Stimulated activated CD8-positive, alpha-beta memory T cell treated with anti-CD3 and anti-CD28 coated beads, Interleukin-4, amount 100 ng/mL, for 1 hour (primary cell): ENCODE measurements at places on chromosomes 5 and 9.

DNA sequence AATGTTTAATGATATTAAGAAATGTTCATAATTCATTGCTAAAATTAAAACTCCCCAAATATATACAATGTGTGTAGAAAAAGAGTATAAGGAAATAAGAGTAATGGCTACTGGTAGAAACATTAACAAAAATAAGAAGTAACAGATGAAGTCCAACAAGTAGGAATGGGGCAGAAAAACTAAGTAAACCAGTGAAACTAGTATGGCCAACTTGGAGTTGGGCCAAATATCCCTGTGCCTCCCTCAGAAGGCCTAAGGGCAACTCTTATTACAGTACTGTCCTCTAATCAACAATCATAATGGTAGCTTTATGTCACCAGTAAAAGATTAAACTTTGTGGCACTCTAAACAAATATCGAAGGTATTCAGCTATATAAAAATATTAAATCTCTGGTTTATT is 93.5 kb downstream of the SSBP2 start:
- DNase-seq: no peak

DNA sequence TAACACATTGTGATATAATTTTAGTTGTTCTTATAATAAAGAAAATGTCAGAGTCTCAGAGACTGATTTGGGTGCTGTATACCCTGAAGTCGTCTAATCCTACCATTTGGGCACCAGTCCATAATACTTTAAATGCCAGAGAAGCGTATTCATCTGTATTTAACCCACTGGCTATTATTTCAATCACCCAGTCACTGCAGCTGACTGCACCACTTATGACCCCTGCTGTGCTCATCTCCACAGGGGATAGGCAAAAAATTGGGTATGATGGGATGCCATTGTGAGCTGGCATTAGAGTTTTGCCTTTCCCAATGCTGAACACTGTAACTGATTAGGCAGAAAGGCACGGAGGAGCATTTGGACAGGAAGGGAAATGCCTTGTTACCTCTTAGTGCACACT is 599.7 kb downstream of the CAAP1 start:
- no peak for DNase-seq

DNA sequence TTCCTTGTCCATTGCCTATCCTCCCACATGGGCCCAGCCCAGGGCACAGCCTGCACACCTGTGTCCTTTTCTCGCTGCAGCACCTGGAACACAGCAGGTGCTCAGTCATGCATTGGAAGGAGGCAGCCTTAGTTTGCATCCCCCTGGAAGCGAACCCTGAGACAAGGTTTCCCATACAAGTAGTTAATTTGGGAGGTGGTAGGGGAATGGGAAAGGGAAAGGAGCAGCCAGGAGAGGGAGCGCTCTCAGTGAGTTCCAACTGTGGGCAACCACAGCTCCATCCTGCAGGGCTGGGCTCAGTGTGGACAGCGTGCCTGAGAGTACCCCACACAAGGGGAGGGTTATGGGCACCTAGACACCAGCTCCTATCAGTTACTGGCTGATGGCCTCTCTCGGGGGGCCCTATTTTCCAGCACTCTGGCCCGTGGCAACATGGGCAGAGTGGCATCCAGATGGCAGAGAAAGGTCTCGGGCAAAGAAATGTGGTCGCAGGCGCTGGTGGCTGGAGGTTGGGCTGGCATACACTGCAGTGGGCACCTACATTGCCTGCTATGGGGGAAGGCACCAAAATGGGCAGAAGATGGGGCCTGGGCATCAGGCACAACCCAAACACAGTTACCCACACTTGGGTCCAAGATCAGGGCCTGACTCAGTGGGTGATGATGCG is 50.1 kb downstream of the TSPAN17 start:
- no peak for DNase-seq

DNA sequence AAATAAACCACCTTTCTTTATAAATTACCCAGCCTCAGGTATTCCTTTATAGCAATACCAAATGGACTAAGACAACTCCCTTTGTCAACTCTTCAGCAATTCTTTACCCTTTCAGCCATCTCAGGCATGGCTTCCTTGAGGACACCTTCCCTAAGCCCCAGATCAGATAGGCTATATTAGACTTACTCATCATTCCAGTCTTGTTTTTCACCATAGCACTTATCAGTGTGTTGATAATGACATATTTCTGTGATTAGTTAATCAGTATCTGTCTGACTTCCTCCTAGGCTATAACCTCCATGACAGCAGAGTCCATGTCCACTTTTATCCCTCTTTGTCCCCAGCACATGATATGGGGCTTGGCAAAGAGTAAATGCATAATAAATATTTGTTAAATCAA is 238.1 kb downstream of the ACTL7B start:
- DNase-seq: no peak

GRCh38 chr9:133101356-133102189 is 19.5 kb downstream of the RALGDS start:
- no peak for DNase-seq

- DNase-seq: no peak
These were observed 21.7 kb upstream of the ADAMTSL1 start for GRCh38 chr9:18452276-18452675.

DNA sequence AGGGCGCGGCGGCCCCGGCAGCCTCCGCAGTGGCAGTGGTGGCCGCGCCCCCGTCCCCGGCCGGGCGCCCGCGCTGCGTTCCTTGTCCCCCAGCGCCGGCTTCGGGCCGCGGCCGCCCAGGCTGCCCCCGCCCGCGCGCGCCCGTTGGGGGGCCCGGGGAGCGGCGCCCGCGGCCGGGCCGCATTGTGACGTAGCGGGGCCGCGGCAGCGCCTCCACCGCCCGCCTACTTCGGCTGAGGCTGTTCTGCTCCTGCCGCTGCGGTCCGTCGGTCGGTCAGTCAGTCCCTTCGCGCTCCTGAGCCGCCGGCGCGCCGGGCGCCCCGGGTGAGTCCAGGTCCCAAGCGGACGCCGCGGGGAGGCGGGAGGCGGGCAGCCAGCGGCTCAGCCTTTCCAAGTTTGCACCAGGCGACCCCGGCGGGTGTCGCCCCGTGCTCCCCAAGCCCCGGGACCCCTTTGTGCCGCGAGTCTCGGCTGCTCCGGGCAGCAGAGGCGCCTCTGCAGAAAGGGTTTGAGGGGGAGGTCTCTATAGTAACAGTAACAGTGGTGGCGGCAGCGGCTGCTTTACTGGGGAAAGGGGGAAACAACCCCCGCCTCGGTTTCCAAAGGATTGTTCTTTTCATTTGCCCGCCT is at the start of gene SNCAIP:
Gene SNCAIP, plus strand, starts transcription at position 277 of the 630 bp plus-strand sequence. CDS start 78,898 bp downstream, outside the sequence.
- no peak for DNase-seq

- no peak for DNase-seq
These were observed 144.6 kb upstream of the RPS23 start for GRCh38 chr5:82422751-82423181.

GRCh38 chr5:86360801-86361200 is 256.9 kb upstream of the COX7C start:
- no peak for DNase-seq

GRCh38 chr9:95901506-95901905 is 26.0 kb downstream of the ERCC6L2 start:
- DNase-seq: no peak

- DNase-seq: no peak
These were observed 1050.4 kb downstream of the MAT2B start for GRCh38 chr5:164555809-164556208.

GRCh38 chr9:69932901-69933300 is 110.7 kb upstream of the MAMDC2 start:
- DNase-seq: no peak

- DNase-seq: no peak
These were observed 32.4 kb upstream of the CEP120 start for GRCh38 chr5:123455640-123456039.

DNA sequence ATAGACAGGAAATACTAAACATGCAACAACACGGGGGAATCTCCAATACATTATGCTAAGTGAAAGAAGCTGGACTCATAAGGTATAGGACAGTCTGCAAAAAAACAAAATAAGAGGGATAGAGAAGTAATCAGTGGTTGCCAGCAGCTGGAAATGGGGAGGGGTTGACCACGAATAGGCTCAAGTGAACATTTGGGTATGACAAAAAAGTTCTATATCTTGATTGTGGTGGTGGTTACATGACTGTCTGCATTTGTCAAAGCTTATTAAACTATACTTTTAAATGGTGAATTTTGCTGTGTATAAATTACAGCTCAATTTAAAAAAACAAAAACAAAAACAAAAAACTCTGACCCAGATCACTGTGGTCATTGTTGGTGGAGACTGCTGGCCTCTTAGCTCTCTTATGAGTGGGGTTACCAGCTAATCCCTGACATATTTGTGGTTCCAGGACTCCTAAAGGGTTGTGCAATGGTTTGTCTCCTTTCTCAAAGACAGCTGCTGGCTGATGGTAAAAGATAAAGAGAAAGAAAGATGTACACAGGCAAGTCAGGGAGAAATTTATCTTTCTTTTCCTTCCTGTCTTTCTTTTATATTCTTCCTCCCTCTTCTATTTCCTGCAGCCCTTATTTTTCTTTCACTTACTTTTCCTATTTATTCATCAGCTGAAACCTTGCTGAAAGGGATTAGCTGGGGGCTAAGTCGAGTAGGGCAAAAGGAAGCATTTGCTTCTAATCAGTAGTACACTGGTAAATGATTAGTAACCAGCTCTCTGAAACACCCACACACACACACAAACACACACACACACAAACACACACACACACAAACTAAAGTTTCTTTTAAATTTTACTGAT is 42.6 kb upstream of the APC start:
- DNase-seq: no peak

- no peak for DNase-seq
These were observed 693.6 kb downstream of the TLE1 start for GRCh38 chr9:80995759-80996158.

DNA sequence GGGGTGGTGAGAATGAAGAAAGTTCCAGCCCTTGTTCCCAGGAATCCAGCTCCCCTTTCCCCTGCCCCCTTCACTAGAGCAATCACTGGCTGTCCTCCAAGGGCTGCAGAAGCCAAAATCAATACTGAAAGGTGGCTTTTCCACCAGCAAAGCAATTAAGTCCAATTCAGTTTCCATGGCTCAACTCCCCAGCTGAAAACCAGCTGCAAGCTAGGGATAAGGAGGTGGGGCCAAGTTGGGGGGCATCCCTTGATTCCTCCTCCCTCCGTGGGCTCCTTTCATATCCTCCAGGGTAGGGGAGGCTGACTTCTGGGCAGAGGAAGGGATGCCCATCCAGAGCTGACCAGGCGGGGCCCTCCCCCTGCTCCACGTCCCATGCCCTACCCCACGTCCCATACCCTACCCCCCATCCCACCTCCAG is 22.7 kb downstream of the CAMK2A start:
- DNase-seq: no peak

DNA sequence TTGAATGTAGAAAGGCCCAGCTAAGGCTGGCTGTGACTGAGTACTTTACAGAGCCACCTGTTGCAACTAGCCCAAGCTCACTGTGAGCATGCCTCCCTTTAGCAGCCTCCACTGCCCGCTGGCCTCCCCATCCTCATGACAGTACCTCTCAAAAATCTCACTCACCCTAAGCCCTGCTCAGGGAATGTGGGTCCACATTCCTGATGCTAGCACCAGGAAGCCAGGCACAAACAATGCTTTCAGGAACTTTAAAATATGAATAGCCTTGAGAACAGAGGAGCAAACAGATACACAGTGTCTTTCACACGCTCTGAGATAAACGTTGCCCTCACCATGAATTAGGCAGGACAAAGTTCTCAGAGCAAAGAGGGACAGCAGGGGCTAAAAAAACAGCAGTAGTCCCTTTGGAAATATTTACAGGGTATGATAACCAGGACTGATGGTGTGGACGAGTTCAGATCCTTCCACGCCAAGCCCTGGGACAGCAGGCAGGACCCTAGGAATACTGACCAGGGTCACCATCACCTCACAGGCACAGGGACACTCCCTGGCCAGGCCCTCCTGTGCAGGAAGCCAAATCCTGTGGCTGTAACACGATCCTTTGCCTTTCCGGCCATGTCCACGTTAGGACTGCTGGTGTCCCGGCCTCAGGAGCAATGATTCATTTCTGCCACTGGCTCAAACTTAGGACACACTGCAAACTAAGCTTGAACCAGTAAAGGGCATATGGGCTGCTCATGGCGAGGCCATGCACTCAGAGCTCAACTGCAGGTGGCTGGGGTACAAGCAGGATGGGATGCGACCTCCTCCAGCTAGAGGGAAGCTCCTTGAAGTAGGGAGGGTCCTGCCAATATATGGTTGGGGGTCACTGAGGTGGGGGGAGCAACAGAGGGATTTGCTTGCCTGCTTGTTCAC is 9.6 kb downstream of the ACSL6 start:
- no peak for DNase-seq

DNA sequence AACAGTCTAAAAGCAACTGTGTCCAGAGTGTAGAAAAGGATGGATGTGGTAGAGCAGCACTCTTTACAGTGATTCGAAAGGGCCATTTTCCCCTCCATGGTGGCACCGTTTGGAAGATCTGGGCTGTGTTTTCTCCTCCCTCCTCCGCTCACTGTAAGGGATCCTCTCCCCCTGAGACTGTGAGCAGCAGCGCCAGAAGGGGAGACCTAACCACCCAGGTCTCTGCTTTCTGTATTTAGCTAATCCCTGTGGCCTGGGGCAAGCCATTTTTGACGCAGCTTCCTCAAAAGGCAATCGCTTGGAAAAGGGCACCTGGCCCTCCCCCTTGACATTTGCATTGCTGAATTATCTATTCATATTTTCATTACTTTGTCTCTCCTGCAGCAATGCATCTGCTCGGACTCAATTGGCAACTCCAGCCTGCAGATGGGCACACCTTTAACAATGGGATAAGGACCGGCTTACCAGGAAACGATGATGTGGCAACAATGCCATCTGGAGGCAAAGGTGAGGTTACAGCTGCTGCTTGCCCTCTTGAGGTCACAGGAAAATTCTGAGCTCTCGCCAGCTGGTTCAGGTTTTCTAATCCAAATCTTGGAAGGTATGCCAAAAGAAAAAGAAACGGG is 244.3 kb upstream of the WWC1 start:
- no peak for DNase-seq

GRCh38 chr5:126014676-126015075 is 408.5 kb upstream of the GRAMD2B start:
- no peak for DNase-seq

GRCh38 chr5:67014957-67015400 is 181.6 kb downstream of the CD180 start:
- DNase-seq: no peak

DNA sequence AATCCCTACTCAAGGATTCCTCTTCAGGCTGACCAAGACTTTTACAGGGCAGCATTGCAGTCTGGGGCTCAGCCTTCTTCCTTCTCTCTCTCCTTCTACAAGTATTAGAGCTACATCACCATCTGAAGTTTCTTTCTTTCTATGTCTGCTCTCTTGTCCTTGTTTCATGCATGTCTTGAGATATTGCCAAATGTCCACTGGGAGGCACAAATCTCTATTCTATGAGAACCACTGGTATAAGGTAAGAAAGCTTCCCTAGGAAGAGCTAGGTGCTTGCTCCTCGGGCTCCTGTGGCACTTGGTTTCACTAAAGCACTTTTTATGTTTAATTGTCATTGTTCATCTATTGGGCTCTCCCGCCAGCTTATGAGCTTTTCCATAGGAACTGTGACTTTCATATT is 289.2 kb upstream of the PCSK5 start:
- DNase-seq: no peak

DNA sequence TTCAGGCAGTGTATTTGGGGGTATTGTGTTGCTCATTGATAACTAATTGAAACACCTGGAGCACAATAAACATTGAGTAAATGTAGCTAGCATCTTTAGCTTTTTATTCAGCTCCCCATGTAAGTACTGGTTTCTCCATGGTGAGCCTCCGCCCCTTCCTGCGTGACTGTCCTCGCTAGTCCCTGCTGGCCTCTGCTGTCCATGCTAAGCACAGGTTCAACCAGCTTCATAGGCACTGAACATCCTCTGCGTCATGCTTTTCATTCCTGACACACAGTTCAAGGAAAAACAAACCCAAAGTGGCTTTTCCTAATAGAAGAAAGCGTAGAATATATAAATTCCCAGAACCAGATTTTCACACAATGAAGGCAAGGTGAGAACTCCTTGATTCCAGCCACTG is 27.3 kb upstream of the DAP start:
- DNase-seq: no peak
